ENCODE measurements at places on chromosomes 4 and X.

- DNase-seq, result no peak
These were observed 3.3 kb downstream of the CHIC2 start for GRCh38 chr4:54061067-54061466.

- no peak for DNase-seq
These were observed 13.2 kb downstream of the PTTG2 start for GRCh38 chr4:37973441-37973840.

DNA sequence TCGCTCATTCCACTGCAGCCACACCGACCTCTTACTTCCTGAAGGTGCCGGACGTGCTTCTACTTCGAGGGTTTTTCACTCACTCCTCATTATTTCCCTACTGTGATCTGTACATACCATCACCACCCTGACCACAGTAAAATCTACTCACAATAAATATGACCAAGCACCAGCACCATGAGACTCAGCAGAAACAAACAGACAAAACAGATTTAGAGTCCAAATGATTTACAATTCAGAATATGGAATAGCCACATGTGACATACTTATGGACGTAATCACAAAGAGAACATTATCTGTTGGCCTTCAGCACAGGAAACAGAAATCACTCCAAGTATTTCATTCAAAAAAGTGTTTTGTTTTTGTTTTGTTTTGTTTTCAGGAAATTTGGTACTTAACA is 16.1 kb upstream of the KLB start:
- DNase-seq, result no peak

DNA sequence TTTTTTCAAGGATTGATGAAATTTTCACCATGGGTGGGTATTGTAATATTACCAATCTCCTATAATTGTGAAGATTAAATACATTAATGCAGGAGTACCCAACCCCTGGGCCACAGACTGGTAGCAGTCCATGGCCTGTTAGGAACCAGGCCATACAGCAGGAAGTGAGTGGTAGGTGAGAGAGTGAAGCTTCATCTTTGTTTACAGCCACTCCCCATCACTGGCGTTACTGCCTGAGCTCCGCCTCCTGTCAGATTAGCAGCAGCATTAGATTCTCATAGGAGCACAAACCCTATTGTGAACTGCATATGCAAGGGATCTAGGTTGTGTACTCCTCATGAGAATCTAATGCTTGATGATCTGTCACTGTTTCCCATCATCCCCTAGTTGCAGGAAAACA is 15.1 kb downstream of the RAPGEF2 start:
- DNase-seq, result no peak

DNA sequence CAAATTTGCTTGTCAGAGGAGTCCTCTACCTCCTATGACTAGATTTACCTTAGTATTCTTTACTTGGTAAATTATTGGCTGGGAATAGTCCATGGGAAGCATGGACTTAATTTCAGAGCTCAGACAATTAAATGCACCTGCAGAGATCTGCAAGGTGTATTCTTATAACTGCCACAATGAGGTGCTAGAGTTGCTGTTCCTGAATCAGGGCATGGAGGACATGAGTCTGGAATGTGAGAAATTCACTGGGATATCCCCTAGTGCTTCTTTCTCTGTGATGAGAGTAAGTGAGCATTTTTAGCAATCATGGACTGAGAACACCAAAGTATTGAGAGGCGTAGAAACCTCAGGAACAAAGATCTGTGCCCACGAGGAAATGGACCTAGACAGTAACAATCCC is 32.9 kb upstream of the GRID2 start:
- DNase-seq, result no peak

DNA sequence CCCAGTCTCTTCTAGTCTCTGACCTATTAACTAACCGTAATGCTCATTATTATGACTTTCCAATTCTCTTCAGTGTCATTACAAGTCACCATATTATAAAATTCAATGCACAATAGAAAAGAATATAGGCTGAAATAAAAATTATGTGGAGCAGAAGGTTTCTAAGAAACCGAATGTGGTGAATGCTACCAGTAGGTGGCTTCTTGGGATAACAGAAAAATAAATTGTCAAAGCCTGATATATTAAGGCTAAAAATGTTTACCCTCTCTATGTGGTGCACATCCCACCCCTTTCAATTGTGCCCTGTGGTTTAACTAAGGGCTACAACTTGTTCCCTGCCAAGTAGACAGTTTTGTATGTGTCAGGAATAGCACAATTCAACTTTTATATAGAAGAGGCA is 624.6 kb upstream of the TECRL start:
- no peak for DNase-seq

DNA sequence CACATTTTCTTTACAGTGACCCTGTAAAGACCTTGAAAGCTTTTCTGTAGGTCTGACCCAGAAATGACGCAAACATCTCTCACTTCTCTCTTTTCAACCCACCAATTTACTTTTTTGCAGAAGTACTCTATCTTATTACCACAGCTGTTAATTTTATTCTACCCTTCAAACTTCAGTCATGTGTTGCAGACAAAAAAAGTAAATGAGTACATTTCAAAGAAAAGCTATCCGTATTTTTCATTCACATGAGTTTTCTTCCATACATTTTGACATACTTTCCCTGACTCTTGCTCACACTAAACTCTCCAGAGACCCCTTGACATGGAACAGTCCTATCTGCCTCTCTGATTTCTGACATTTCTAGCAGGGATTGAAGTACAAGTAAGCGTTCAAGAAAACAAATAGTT is 51.7 kb downstream of the SLC7A11 start:
- DNase-seq, result no peak

GRCh38 chr4:153976954-153977353 is 188.1 kb upstream of the SFRP2 start:
- no peak for DNase-seq

- peak; percentile 2 for DNase-seq
These were observed 98.8 kb upstream of the NDP start for GRCh38 chrX:44071847-44072551.

DNA sequence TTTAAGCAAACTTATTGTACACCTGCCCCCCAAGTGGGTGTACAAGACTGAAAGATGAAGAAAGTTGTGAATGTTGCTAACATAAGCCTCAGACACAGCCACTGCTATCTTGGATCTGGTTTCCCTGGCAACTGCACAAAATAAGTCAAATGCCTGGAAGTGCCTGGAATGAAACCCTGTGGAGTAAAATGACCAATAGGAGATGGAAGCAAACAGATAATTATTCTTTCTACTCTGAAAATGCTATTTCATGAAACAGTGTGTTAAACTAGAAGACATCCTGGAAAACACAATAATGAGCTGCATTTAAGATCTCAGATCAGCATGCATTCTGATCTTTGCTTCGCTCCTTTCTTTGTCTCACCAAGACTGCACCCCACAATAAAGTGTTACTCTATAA is 1016.0 kb downstream of the ARAP2 start:
- DNase-seq, result no peak

DNA sequence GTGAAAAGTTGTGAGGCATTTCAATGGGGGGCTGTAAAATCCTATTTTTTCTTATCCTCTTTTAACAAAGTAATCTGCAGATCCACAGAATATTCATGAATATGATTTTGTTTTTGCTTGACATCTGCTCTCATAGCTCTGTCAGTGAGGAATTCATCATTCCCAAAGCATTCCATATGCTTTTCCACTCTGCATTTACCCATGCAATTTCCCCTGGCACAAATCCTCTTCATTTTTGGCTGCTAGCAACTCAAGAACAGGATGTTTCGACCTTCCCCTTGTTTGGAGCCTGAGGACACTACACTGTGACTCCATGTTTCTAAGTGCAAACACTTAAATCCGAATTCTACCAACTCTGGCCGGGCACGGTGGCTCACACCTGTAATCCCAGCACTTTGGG is 48.5 kb downstream of the KLHL15 start:
- DNase-seq, result no peak

DNA sequence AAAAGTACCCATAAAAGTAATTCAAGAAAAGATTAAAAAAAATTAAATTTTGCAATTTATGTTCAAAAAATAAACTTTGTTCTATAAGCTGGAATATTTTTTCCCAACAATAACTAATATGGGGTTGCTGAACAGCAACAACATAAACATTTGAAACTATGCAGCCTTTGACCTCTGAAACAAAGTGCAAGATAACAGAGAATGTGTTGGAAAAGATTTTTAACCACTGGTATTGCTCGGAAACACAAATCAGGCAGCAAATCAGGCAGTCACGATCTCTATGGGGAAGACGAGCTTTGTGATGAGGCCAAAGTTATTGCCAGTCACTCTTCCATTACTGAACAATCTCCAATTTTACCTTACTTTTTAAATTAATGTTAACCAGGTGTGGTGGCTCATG is 332.1 kb downstream of the PABPC4L start:
- no peak for DNase-seq

- DNase-seq, result no peak
These were observed 150.2 kb upstream of the GALNT7 start for GRCh38 chr4:173018446-173018845.

DNA sequence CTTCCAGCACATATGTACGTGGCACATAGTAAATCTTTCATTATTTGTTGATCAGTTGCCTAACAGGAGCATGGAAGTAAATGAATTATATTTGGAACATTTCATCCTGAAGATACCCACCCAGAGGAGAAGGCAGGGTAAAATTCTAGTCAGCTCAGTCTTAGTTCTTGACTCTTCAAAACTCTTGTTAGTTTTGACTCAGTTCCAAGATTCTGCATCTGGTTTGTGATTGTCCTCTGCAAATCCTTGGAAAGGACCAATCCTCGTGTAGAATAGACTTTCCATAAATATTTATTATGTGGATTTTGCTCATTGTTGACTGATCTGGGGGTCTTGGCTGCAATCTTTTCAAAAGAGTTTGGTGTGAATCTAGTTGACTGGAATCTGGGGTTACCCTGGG is 257.5 kb upstream of the FAT1 start:
- no peak for DNase-seq

- no peak for DNase-seq
These were observed 337.7 kb downstream of the PCDH19 start for GRCh38 chrX:100072336-100072735.

DNA sequence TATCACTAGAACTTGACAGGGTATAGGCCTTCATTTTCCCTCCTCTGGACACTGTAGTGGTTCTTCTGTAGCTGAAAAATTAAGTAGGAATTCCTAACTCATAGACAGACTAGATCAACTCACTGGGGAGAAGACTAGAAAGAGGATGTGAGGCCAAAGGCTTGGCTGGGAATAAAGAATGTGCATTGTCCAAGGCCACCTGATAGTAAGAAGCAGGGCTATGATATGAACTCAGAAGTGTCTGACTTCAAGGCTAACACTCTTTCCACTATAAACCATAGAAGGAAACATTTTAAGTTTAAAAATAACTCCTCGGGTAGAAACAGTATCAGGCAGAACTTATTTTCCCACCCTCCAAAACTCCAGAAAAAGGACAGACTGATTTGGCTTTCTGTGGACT is 346.6 kb downstream of the OPHN1 start:
- DNase-seq, result no peak

GRCh38 chr4:184949020-184949419 is 69.3 kb upstream of the HELT start:
- no peak for DNase-seq

- no peak for DNase-seq
These were observed 22.4 kb downstream of the SH3TC1 start for GRCh38 chr4:8221476-8221875.

- no peak for DNase-seq
These were observed 28.1 kb upstream of the SPON2 start for GRCh38 chr4:1200425-1201035.

- DNase-seq, result no peak
These were observed 29.5 kb downstream of the ASMTL start for GRCh38 chrX:1423215-1423614.
